ENCODE measurements at places on chromosomes 6 and 20. TPM values are rescaled to one million over a fixed set of nuclear protein-coding genes. Genes with fewer than 3 reads are reported as not detected.

DNA sequence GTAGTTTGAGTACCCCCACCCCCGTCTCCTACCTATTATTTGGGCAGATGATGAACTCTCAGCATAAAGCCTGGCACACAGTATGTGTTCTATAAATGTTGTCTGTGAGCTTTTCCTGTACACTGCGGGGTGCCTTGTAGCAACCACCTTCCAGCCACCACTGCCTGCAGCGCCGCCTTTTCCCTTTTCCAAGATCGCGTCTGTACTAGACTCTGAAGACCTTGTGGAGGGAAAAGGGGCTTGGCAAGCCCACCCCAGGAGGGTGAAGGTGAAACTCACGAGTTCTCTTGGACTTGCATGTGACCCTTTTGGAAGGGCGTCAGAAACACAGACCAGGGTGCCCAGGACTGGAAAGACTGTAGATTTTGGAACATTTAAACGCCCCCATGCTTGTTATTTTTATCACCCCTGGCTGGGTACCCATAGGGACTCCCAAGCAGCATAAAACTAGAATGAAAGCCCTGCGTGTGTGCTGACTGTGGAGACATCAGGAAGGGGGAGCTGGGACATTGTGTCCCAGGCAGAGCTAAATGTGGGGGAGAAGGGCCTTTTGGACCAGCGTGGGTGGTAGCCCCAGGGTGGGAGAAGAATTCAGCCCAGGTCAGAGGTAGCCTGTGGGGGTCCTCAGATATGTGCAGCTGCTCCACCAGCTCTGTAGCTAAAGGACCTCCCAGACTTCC lies 8.3 kb downstream of the BAK1 start:
- DNase-seq, result no peak

LRFN2 gene
- 1.1 TPM for polyA plus RNA-seq

NRSN1 gene
- 1.2 TPM for polyA plus RNA-seq

GRCh38 chr20:9119776-9120175 lies 50.9 kb downstream of the PLCB4 start:
- DNase-seq, result no peak

GRCh38 chr6:96509281-96509680 lies 12.3 kb upstream of the UFL1 start:
- DNase-seq, result no peak

DNA sequence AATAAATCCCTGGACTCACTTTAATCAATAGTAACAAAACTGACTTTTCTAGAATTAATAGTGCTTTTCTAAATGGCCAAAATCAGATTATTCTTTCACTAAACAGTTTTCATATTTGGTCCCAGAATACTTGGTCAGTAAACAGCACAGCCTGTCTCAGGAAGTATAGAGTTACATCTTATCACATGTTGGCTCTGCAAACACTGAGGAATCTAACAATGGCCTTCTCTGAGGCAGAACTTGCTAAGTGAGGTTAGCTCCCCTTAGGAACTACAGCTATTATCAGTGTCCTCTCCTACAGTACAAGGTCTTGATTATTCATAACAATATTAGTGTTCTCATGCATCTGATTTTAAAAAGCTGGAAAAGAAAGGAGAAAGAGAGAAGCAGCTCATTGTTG lies 1622.8 kb downstream of the HACE1 start:
- no peak for DNase-seq

PRSS35 gene
- polyA plus RNA-seq, result 51.1 TPM

DNA sequence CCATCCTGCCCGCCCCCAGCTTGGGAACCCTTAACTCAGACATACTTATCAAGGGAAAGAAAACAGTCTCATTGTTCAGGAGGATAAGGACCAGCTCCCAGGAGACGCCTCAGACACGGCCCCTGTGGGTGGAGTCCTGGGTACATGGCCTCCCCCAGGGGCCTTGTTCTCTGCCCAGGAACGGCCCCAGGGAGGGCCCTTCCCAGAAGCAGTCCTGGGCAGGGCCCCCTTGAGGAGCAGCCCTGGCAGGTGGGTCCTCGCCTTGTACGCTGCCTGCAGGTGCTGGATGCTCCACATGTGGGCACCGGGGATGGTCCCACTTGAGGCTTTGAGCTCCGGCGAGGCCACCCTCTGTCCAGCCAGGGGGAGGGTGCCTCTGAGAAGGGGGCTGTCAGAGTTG lies 4.5 kb upstream of the GATA5 start:
- DNase-seq, result no peak

OXT gene
- not detected for polyA plus RNA-seq

GZF1 gene
- polyA plus RNA-seq, result 13.4 TPM

GRCh38 chr6:112366695-112367553 lies 19.8 kb downstream of the RFPL4B start:
- DNase-seq, result no peak

DNA sequence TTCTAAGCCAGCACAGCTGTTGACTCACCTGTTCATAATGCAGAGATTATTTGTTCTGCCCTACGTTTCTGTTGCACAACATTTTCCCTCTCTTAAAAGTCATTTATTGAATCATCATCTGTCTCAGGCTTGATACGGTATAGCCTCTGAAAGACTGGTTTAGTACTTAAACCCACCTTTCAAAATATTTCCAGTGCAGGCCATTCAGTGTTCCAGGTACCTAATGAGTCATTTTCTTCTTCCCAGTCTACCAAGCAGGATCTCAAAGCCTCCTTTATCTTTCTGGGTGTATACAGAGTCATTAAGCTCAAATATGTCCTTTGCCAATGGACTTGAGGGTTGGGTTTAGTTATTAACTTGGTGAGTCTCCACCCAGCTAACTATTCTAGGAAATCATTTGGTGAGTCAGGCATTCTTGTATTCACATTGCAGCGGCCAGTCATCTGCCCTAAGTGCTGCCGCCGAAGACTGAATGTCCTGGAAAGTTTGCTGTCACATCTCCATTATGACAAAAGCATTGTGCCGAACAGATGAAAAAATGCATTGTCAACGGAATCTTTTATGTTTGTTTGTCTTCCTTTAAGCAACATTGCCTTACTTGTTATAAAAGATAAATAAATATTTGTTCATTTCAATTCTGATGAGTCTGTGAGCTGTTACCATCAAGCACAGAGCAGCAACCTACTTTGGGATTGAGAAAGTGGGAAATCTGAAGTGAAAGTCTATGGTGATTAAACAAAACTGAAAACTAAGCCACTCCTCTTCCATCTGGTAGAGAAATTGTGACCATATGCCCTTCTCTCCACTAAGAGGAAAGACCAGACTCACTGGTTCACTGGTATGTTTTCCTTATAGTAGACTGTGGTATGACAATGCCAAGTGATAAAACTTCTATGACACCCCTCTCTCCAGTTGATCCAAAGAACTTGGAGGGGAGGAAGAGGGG lies 14.3 kb upstream of the FAM135A start:
- DNase-seq, result no peak

THEMIS gene
- 0.16 TPM for polyA plus RNA-seq
